Cardiac ventricle fibroblast (primary cell): ENCODE measurements at places on chromosomes 4 and X. TPM values are rescaled to one million over a fixed set of nuclear protein-coding genes. Genes with fewer than 3 reads are reported as not detected.

Gene CENPVL3
- not detected in 2 replicates for total RNA-seq

Gene METAP1
- 25.8 and 27.6 TPM in 2 replicates for total RNA-seq

Gene PSAPL1
- under 0.01 TPM in 1 of 2 replicates, not detected in the other for total RNA-seq

Gene TRAM1L1
- total RNA-seq = 0.12 and 1.3 TPM in 2 replicates

Gene IL3RA
- 2.8 TPM in 1 of 2 replicates, not detected in the other for total RNA-seq

Gene MAGEH1
- 36.4 and 41.1 TPM in 2 replicates for total RNA-seq

Gene SCML2
- total RNA-seq = 0.54 and 1.2 TPM in 2 replicates

Gene NALF2
- total RNA-seq = not detected in 2 replicates

Gene MND1
- total RNA-seq = 0.50 and 0.59 TPM in 2 replicates

Gene GAGE12H
- not detected in 2 replicates for total RNA-seq

Gene BGN
- 318 and 356 TPM in 2 replicates for total RNA-seq

Gene MAMLD1
- 1.1 and 1.7 TPM in 2 replicates for total RNA-seq

Gene HSFX1
- total RNA-seq = 0.24 and 0.56 TPM in 2 replicates

Gene SCOC
- 38.1 and 44.8 TPM in 2 replicates for total RNA-seq

Gene APLN
- 29.8 and 35.0 TPM in 2 replicates for total RNA-seq

Gene ADH1A
- not detected in 2 replicates for total RNA-seq

Gene ARHGAP6
- total RNA-seq = 53.2 and 58.0 TPM in 2 replicates

Gene GABRB1
- not detected in 2 replicates for total RNA-seq

Gene EDA2R
- total RNA-seq = 12.2 and 13.2 TPM in 2 replicates

Gene PLXNB3
- 0.94 and 2.4 TPM in 2 replicates for total RNA-seq

Gene TDO2
- total RNA-seq = 1.0 and 4.3 TPM in 2 replicates

Gene ARMCX1
- 37.1 and 39.9 TPM in 2 replicates for total RNA-seq

Gene CTAG1B
- total RNA-seq = not detected in 2 replicates

Gene KCNIP4
- not detected in 2 replicates for total RNA-seq

Gene ZAR1
- total RNA-seq = not detected in 2 replicates

Gene GYPE
- total RNA-seq = 0.50 and 1.2 TPM in 2 replicates

Gene LNX1
- 5.5 and 6.4 TPM in 2 replicates for total RNA-seq

Gene UGT2B17
- not detected in 2 replicates for total RNA-seq

Gene DOCK11
- total RNA-seq = 18.1 and 18.8 TPM in 2 replicates
